Activated CD4-positive, alpha-beta memory T cell treated with anti-CD3 and anti-CD28 coated beads for 36 hours (primary cell): ENCODE measurements at places on chromosomes 2 and 18. TPM values are rescaled to one million over a fixed set of nuclear protein-coding genes. Genes with fewer than 3 reads are reported as not detected.

The IL37 gene
- not detected for total RNA-seq

DNA sequence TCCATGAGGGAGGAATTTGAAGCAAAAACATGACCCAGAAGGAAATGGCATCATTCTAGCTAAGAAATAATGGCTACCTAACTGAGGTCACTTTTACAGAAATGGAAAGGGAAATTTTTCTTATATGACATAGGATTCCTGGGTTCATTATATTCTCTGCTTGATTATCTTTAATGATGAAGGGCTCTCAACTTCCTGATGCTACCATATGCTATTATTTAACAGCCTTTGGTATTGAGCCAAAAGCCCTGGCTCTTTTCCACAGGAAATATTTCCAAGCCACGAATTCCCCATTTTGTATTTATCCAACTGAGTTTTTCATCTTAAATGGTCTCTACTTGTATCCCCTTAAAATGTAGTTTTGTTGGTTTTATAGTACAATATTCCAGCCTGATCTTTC, 63.2 kb upstream of the NPAS2 start:
- DNase-seq: no peak

The FOXI3 gene
- total RNA-seq: not detected

DNA sequence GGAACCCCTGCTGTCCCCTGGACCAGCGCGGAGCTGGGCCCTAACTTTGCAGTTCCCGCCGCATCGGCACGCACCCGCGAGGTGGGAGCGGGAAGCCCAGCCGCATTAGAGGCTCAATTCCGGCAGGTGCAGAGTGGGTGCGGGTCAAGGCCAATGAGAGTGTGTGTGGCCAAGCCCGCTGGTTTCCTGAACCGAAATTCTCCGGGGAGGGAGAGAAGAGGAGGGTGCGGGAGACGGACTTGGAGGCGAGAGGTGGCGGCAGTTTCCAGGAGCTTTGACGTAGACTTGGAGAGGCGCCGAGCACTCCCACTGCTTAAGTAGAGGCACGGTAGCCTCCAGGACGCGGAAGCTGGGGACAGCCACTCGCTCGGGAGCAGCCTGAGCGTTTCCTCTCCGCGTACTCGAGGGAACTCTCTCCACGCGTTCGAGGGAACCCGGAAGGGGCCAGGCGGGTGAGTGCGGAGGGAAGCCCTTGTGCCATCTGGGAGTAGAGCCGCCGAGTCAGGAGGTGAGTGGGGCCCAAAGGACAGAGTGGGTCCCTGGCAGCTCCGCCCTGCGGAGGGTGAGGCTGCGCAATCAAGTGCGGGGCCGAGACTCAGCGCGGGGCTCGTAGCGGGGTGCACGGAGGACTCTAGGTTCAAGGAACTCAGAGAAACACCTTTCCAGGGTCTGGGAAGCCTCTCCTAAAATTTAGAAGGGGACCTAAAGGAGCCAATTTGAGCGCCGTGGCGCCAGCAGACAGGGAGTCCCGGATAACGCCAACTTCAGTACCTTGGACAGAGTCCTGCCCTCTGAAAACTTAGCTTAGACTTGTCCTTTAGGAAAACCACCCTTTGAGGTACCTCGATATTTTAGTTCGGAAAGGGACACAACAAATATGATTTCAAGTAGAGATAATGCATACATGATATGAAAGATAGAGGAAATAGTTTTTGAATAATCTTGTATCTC, at the start of gene FAM237A:
FAM237A (plus strand) TSS at position 413 of the 951 bp plus-strand sequence. CDS start 1,750 bp downstream, outside the sequence.
- peak; percentile 29 for DNase-seq

DNA sequence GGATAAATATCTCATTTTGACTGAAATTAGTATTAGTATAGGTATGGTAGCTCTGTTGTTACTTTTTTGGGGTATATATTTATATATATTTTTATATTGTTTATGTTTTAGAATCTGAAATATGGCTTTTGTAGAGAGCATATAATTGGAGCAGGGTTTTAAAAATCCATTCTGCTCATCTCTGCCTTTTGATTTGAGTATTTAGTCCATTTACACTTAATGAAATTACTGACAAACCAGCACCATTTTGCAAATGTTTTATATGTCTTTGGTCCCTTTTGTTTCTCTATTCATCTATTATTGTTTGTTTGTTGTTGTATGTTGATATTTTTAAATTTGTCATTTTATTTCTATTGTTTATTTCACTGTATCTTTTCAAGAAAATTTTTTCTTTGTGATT, 30.7 kb downstream of the PTPN4 start:
- no peak for DNase-seq

The SH2D6 gene
- total RNA-seq: 0.65 TPM

DNA sequence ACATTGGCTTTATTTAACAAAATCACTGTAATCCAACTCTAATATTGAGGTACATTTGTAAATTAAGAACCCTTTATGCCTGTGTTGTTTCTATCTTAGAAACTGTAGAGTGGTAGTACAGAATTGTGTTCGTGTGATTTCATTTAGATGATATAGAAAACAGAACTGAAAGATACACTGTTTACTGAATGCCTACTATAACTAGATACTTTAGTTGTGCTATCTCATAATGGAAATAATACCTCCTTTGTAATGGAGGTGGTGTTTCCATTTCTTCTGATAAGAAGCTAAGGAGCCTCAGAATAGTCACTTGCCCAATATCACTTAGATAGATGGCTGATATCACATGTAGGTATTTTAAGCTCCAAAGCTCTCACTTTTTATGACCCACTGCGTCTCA, 62.5 kb upstream of the UBXN4 start:
- DNase-seq: no peak

- no peak for DNase-seq
Measured at GRCh38 chr2:74292751-74293150, 50.5 kb downstream of the SLC4A5 start.

- no peak for DNase-seq
Measured at GRCh38 chr2:151728804-151729414, 5.4 kb downstream of the NEB start.

GRCh38 chr2:96869281-96869821, 529 bp downstream of the SEMA4C start:
- peak; percentile 30 for DNase-seq

The TRIM54 gene
- not detected for total RNA-seq

- DNase-seq: no peak
Measured at GRCh38 chr2:204346906-204347305, 198.4 kb upstream of the PARD3B start.

The CPLX4 gene
- not detected for total RNA-seq

GRCh38 chr2:60414495-60415138, 138.8 kb downstream of the BCL11A start:
- DNase-seq: no peak

The ANKRD12 gene
- total RNA-seq: 77.8 TPM

GRCh38 chr2:45741161-45741850, 89.8 kb downstream of the PRKCE start:
- DNase-seq: no peak

The SLC9A4 gene
- not detected for total RNA-seq

- DNase-seq: no peak
Measured at GRCh38 chr2:129488376-129488775, 491.1 kb upstream of the RAB6C start.

GRCh38 chr2:86488561-86489250, 47.5 kb downstream of the KDM3A start:
- DNase-seq: no peak
